CD4-positive, alpha-beta T cell (primary cell): ENCODE measurements at places on chromosomes 6 and 20.

DNA sequence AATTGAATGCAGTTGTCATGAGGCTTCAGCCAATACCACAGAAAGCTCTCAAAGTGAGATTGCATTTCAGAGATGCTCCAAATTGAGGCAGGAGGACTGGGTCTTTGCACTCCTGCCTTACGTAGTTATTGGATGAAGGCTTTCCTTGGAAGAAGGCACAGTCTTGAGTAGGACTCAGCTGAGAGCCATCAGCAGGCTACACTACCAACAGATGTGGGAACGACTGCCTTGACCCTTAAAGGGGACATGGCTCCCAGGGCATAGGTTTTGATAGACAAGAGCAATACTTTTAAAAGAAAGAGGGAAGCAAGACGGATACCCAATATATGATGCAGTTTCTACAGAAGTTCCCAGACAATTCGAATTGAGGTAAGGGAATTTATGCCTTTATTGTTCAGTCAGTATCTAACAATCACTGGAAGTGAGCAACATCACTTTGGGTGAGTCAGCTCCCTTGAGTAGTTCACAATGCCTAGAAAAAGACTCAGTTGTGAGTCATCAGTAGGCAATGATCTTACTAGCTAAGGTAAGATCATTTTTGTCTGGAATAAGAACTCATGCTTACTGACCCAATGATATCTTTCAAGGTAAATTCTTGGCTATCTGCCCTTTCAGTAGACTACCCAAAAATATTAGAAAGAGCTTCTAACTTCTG, 390.8 kb downstream of the GJA1 start:
- no peaks in the 10 kb centered on the region for H3K4me1 ChIP-seq
- H3K27ac ChIP-seq: no peak overlapping the region
- DNase-seq: no peak
- H3K27me3 ChIP-seq: no peaks in the 10 kb centered on the region
- no peaks in the 10 kb centered on the region for H3K36me3 ChIP-seq
- no peak overlapping the region for H3K4me3 ChIP-seq

- H3K27me3 ChIP-seq: no peaks in the 10 kb centered on the region
- no peak overlapping the region for H3K27ac ChIP-seq
- H3K4me3 ChIP-seq: no peak overlapping the region
- H3K4me1 ChIP-seq: no peaks in the 10 kb centered on the region
- H3K36me3 ChIP-seq: no peaks in the 10 kb centered on the region
Measured at GRCh38 chr20:55054453-55054852, 579.1 kb downstream of the DOK5 start.

DNA sequence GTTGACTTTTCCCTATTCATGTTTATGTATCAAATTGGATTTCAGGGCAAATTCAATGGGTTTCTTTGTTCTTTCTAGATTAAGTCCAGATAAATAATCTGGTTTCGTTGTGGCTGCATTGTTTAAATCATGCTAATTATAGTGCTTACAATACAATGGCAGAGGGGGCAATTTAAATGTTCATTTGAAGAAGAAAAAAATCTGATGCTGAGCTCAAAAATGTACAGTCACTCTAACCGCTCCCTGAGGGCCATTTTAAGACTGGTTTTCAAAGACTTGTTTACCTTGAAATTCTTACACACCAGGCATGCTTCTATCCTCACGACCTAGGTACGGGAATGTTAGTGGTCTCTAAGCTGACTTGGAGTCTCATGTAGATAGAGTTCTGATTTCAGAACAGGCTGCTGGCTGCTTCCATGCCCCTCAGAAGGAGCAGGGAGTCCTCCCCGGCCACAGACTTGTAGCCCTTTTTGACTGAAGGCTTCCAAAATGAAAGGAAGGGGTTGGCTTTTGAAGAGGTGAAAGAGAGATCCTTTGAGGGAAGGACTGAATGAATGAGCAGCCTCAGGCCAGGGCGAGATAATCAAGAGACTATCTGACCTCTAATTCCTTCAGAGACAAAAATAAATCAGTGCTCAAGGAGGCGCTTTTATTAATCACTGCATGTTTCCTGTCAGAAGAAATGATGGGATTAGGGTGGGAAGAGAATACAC, 86.1 kb upstream of the ZNF217 start:
- DNase-seq: no peak
- H3K27ac ChIP-seq: no peak overlapping the region
- H3K4me1 ChIP-seq: peaks cover 6% of the 10 kb centered on the region
- H3K27me3 ChIP-seq: no peaks in the 10 kb centered on the region

DNA sequence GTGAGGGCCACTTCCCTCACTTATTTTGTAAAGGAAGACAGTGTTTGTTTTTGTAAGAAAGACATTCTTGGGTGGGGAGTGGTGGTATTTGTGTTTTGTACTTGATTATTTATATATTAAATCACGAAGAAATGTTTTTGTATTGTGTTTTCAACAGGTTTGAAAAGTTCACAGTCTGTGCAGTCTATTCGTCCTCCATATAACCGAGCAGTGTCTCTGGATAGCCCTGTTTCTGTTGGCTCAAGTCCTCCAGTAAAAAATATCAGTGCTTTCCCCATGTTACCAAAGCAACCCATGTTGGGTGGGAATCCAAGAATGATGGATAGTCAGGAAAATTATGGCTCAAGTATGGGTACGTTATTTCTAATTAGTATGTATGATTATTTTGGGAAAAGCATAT, 137.2 kb downstream of the NCOA3 start:
- H3K4me3 ChIP-seq: no peak overlapping the region
- no peak for DNase-seq
- peaks cover 84% of the 10 kb centered on the region for H3K36me3 ChIP-seq
- H3K27ac ChIP-seq: no peak overlapping the region

GRCh38 chr20:50730765-50731054, 670 bp upstream of the PARD6B start:
- H3K27me3 ChIP-seq: no peaks in the 10 kb centered on the region
- peak overlapping the region; percentile 68 for H3K4me3 ChIP-seq
- H3K4me1 ChIP-seq: peaks cover 16% of the 10 kb centered on the region
- DNase-seq: no peak

- H3K27me3 ChIP-seq: peaks cover 4% of the 10 kb centered on the region
- H3K4me3 ChIP-seq: no peak overlapping the region
- no peaks in the 10 kb centered on the region for H3K4me1 ChIP-seq
- H3K27ac ChIP-seq: no peak overlapping the region
- no peaks in the 10 kb centered on the region for H3K36me3 ChIP-seq
- no peak for DNase-seq
Measured at GRCh38 chr6:12866422-12867029, 150.0 kb downstream of the PHACTR1 start.

- no peaks in the 10 kb centered on the region for H3K27me3 ChIP-seq
- no peaks in the 10 kb centered on the region for H3K4me1 ChIP-seq
- no peak overlapping the region for H3K27ac ChIP-seq
Measured at GRCh38 chr6:54900666-54901065, 54.1 kb downstream of the FAM83B start.

DNA sequence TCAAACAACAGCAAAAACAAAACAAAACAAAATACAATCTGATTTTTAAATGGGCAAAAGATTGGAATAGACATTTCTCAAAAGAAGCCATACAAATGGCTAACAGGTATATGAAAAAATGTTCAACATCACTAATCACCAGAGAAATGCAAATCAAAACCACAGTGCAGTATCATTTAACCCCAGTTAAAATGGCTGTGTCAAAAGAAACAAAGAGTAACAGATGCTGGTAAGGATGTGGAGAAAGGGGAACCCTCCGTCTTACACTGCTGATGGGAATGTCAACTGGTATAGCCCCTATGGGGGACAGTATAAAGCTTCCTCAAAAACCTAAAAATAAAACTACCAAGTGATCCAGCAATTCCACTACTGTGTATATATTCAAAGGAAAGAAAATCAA, 10.9 kb upstream of the NELFCD start:
- H3K4me1 ChIP-seq: no peaks in the 10 kb centered on the region
- no peak for DNase-seq
- H3K36me3 ChIP-seq: no peaks in the 10 kb centered on the region
- H3K4me3 ChIP-seq: no peak overlapping the region
- no peak overlapping the region for H3K27ac ChIP-seq

DNA sequence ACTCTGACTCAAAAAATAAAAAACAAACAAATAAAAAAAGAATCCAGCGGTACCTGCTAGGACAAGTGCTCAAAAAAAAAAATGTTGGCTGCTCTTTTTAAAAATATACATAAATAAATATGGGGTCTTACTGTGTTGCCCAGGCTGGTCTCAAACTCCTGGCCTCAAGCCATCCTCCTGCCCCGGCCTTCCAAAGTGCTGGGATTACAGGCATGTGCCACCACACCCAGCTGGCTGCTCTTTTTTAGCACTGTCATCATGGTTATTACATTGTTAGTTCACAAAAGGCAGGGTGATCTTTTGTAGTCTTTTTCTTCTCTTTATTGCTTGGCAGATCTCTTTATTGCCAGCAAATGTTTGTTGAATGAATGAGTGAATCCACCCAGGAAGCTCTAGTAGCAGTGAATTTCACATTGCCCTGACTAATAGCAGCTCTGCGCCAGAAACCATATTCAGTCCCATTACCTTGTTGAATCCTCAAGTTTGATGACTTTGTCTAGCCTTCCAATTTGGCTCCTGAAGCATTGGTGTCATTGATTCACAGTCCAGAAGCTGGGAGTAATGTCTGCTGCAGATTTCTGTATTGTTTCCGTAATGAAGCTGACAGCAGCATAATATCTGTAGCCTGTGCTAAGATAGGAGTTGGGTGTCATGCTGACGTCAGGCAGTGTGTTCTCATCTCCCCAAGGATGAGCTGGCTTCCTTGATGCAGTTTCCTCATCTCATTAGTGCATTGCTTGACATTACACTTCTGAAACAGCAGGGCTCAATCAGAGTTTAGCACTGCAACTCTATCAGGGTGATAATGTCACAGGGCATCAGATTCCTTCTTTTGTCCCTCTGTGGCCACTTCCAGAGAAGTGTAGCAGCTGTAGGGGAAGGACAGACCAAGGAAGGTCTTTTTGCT, 84.9 kb upstream of the TGM3 start:
- no peaks in the 10 kb centered on the region for H3K36me3 ChIP-seq
- H3K4me1 ChIP-seq: peaks cover 17% of the 10 kb centered on the region
- H3K27ac ChIP-seq: no peak overlapping the region
- DNase-seq: no peak
- H3K27me3 ChIP-seq: peaks cover 22% of the 10 kb centered on the region

- no peak overlapping the region for H3K4me3 ChIP-seq
- H3K4me1 ChIP-seq: peaks cover 6% of the 10 kb centered on the region
- DNase-seq: no peak
Measured at GRCh38 chr6:87826424-87826823, 124.4 kb upstream of the AKIRIN2 start.

- H3K27ac ChIP-seq: no peak overlapping the region
- no peak overlapping the region for H3K4me3 ChIP-seq
- H3K4me1 ChIP-seq: no peaks in the 10 kb centered on the region
- no peaks in the 10 kb centered on the region for H3K27me3 ChIP-seq
Measured at GRCh38 chr6:85252552-85252951, 197.3 kb upstream of the NT5E start.

- H3K27me3 ChIP-seq: no peaks in the 10 kb centered on the region
- H3K4me3 ChIP-seq: no peak overlapping the region
- H3K27ac ChIP-seq: no peak overlapping the region
- no peaks in the 10 kb centered on the region for H3K36me3 ChIP-seq
- peaks cover 15% of the 10 kb centered on the region for H3K4me1 ChIP-seq
- no peak for DNase-seq
Measured at GRCh38 chr6:34174846-34175399, 29.0 kb upstream of the GRM4 start.

DNA sequence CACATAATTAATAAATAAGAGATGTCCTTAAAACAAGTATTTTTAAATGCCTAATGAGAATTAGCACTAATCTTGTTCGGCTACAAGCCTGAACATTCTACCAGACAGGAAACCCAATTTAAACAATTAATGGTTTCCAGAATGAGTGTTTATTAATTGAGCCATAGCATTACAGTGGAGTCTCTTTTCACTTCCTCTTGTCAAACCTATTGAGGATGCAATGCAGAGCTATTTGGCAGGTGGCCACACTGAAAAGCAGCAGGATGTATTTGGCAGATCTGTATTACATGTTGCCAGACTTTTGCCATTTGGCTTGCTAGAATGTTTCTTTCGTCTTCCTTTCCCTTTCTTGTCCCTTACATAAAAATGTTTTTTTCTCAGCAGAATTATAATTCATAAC, 475.2 kb upstream of the MARCKS start:
- no peak overlapping the region for H3K4me3 ChIP-seq
- no peak for DNase-seq
- H3K4me1 ChIP-seq: no peaks in the 10 kb centered on the region
- H3K27me3 ChIP-seq: no peaks in the 10 kb centered on the region
- no peaks in the 10 kb centered on the region for H3K36me3 ChIP-seq
- H3K27ac ChIP-seq: no peak overlapping the region

- no peak overlapping the region for H3K27ac ChIP-seq
- H3K4me3 ChIP-seq: no peak overlapping the region
- no peak for DNase-seq
- H3K36me3 ChIP-seq: no peaks in the 10 kb centered on the region
Measured at GRCh38 chr20:4471221-4471620, 250.5 kb upstream of the PRND start.

DNA sequence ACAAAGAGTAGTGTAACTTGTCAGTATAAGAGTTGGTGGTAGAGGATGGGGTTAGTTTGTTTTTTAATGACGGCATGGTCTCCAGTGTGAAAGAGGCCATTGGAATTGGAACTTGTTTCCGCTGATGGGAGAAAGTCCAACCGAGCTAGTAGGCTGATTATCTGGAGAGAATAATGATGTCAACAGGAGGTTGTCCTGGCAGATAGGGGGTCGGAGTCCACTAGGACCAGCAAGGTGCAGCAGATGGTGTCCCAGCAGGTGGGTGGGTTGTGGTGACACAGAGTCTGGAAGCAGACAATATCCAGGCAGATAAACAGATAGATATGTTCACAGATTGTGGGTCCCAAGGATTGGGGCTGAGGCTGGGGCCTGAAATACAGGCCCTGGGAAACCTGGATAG, 35.1 kb downstream of the PKIB start:
- H3K4me1 ChIP-seq: no peaks in the 10 kb centered on the region
- H3K36me3 ChIP-seq: no peaks in the 10 kb centered on the region
- no peak for DNase-seq
- H3K4me3 ChIP-seq: no peak overlapping the region
